ENCODE measurements at places on chromosomes 7 and 10.

- no peak for DNase-seq
Observed at GRCh38 chr10:35182631-35183510, 56.2 kb downstream of the CREM start.

DNA sequence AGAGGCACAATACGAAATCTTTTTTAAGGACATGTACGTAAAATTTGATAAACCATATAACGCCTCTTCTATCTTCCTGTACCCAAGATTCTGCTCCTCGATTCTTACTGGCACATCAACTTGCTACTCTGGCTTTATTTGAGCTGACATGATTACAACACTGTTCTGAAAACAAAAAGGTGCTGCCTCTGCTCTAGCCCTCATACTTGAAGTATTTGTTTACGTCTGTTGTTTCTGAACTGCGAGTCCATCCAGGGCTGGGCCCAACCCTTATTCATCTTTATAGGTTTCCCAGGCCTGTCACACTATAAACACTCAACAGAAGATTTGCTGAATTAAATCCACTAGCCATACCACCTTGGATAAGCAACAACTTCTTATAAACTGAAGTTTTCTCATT lies 96.2 kb upstream of the SVIL start:
- DNase-seq, result no peak

GRCh38 chr10:21100190-21100589 lies 203.1 kb upstream of the NEBL start:
- no peak for DNase-seq

DNA sequence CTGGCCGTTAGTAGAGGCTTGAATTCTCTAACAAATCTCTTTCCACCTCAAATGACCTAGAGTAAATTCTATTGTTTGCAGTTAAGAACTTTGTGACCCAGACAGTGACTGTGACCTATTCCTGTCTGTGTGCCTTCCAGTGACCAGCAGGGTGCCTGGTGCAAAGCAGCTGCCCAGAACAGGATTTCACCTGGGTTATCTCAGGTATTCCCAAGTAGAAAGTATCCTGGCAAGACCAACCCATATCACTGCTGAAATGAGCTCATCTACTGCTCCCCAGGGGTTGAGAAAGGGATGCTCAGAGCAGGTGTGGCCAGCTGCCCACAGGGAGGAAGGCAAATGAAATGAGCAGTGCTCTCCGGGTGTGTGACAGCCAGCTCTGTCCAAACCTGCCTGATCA lies 2.1 kb upstream of the MSMB start:
- DNase-seq, result no peak

GRCh38 chr7:55555160-55555559 lies 17.1 kb downstream of the VOPP1 start:
- no peak for DNase-seq

DNA sequence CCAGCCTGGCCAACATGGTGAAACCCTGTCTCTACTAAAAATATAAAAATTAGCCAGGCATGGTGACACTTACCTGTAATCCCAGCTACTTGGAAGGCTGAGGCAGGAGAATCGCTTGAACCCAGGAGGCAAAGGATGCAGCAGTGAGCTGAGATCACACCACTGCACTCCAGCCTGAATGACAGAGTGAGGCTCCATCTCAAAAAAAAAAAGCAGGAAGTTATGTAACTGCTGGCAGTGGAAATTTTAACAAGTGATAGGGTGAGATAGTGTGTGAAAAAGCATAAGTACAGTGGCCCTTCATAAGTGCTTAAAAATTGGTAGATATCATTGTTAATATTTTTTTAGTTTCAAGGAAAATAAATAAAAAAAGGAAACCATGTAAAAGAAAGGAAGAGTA lies 12.3 kb downstream of the AKR1C3 start:
- DNase-seq, result no peak

GRCh38 chr10:48536156-48536500 lies 68.7 kb downstream of the ARHGAP22 start:
- DNase-seq, result no peak

GRCh38 chr10:103504181-103504783 lies 10.8 kb downstream of the NEURL1 start:
- no peak for DNase-seq

DNA sequence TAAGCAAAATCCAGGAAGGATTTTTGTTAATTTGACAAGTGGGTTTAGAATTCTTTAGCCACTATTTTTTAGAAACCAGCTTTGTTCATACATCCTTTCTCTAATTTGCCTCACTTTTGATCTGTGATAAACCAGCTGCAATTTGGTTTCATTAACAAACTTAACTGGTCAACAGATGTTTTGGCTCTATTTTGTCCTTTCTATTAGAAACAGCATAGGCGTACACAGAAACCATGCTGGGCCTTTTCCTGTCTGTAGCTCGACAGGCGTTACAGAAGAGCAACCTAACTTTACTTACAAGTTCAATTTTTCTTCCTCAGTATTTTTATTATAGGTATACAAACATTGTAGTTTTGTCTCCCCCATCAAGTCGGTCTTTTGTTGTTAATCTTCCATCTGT lies 28.2 kb downstream of the KAT6B start:
- no peak for DNase-seq

DNA sequence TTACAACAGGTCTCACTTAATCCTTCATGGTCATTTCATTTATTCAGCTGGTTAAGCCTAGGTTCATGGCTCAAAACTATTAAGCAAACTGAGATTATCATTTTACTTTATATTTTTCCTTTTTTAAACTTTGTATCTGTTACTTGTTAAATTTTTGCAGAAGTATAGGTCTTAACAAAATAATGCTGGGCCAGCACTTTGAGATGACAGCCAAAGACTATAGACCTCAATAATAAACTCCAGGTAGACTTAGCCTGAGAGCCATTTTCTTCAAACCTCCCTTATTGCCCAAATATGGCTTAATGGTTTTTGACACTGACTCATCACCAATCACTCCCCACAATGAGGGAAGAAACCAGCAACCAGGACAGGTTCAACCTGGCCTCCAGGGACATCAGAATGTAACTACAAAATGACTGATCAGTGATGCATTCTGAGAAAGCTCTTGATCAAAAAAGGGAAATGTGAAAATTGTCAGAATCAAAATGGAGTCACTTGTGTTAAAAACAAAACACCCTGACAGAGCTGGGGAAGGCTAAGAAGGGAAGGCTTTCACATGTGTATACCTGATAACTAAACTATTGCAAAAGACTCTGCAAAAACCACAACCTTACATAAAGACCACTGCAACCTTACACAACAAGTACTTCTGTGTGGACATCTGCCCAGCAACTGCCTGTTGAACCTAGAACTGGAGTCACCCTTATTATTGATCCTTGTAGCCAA lies 2.1 kb upstream of the CCDC126 start:
- peak; percentile 85 for DNase-seq

DNA sequence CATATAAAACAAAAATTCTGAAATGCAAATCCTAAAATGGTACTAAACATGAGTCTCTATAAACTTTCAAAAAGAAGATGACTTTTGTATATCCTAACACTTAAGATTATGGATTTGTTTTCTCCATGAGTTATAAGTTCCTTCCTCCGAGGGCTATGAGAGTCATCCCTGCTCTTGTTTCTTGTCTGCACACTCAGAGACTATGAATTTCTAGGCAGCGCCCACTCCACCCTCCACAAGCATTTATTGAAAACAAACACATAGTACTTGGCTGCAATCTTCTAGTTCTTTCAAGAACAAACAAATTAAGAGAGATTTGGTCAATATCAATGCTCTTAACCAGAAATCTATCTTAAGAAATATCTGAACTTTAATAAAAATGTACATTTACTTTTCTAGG lies 211.7 kb downstream of the DKK1 start:
- no peak for DNase-seq

- no peak for DNase-seq
Observed at GRCh38 chr7:101245147-101245668, 327 bp upstream of the FIS1 start.

- no peak for DNase-seq
Observed at GRCh38 chr10:103564116-103564501, 70.6 kb downstream of the NEURL1 start.

DNA sequence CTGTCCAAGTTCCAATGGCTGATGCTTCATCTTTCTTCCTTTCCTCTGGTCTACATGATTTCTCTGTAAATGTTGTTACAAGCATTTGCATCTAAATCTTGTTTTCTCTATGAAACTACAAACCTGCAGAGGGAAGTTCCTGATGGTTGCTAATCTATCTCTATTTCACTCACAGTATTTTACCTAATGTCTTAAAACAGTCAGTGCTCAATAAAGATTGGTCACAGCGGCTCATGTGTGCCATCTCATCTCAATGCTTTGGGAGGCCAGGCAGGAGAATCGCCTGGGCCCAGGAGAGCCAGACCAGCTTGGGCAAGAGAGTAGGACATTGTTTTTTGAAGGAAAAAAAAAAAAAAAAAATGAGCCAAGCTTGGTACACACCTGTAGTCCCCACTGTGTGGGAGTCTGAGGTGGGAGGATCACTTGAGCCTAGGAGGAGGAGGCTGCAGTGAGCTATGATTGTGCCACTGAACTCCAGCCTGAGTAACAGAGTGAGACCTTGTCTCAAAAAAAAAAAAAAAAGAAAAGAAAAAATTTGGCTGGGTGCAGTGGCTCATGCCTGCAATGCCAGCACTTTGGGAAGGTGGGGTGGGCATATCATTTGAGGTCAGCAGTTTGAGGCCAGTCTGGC lies 71.3 kb upstream of the ARMC3 start:
- DNase-seq, result no peak

DNA sequence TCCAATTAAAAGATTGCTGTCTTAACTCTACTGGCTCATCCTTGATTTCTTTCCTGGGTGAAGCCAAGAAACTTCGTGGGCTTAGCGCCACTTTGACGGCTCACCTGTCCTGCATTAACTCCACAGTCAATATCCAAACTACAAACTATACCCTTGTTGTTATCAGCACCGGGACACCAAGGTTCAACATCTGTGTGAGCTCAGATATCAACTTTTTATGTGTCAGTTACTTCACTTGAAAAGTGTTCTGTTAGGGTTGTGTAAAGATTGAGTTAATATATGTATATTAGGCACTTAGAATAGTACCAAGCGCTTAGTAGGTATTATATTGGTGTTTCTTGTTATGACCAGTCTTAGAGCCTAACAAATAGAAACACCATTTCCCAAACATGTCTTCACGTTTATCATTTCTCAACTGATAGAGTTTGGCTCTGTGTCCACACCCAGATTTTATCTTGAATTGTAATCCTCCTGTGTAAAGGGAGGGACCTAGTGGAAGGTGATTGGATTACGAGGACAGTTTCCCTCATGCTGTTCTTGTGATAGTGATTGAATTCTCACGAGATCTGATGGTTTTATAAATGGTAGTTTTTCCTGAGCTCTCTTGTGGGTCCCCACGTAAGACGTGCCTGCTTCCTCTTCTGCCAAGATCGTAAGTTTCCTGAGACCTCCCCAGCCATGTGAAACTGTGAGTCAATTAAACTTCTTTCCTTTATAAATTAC lies 19.0 kb upstream of the ST8SIA6 start:
- DNase-seq, result no peak

DNA sequence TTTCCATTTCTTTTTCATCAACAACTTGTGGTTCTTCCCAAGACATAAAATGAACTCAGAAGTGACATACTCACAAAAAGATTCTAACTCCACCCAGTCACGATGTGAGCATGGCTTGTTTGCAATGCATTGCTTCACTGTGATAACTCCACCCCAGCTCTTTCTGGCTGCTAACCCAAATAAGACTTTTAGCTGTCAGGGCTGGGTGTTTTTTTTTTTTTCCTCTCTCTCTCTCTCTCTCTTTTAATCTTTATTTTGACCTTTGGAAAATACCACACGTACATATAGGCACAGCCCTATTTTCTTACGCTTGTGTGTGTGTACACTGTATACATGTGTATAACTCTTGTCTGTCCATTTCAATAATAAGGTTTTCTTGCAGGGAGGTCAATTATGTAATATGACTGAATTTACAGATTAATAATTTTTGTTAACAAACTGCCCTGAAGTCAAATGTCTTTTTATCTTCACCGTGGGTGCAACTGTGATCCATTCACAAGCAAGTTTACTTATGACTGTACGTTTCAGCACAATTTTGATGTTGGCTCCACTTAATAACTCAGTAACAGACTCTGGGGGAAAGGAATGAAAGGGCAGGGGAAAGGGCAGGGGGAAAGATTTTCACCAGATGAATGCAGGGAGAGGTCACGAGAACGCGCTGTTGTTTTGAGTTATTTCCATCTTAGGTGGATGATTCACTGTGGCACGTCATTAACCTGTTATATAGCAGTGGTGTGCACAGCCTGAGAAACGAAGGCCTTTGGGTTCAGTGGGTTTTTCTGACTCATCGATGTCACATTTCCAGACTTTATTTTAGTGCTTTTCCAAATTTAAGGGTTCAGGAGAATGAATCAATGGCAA lies 49.1 kb downstream of the APBB1IP start:
- no peak for DNase-seq

- DNase-seq, result no peak
Observed at GRCh38 chr7:40057292-40057691, 77.1 kb downstream of the MPLKIP start.

- no peak for DNase-seq
Observed at GRCh38 chr10:117684672-117685211, 142.2 kb downstream of the EMX2 start.

DNA sequence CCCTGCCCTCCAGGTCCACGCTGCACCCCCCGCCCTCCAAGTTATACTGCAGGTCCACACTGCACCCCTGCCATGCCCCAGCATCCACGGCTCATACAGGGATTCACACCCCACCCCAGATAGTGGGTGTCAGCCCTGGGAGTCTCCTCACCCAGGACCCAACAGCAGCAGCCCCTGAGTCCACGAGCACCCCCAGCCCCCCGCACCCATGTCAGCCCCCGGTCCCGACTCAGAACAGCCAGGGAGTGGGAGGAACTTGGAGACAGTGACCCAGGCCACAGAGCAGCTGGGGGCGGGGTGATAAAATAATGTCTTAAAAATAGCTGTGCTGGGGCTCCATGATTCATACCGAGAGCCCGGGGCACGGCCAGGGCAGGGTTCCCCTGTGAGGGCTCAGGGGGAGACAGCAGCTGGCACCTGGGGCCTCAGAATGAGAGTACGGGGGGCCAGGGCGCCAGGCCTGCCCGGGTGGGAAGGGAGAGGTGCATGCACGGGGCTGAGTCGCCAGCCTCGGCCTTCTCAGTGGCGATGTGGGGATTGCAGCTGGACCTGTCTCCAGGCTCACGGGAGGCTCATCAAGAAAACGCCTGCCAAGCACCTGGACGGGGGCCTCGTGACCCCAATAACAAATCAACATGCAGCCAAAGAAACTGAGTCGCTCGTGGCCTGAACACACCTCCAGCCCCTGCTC lies 29.8 kb downstream of the ADAP1 start:
- no peak for DNase-seq

GRCh38 chr10:88116971-88117626 lies 253.7 kb downstream of the PTEN start:
- no peak for DNase-seq

- no peak for DNase-seq
Observed at GRCh38 chr7:20651960-20652544, 36.6 kb downstream of the ABCB5 start.

All from GF-D8 (cell line).